ENCODE measurements at places on chromosomes 11 and 22. TPM values are rescaled to one million over a fixed set of nuclear protein-coding genes. Genes with fewer than 3 reads are reported as not detected.

Gene KCTD14
- total RNA-seq, result 11.9 TPM

Gene CABP4
- 0.58 TPM for total RNA-seq

Gene CCDC15
- total RNA-seq, result 1.4 TPM

Gene PGA4
- 2.2 TPM for total RNA-seq

Gene OR52A1
- total RNA-seq, result not detected

Gene MAPK1
- 85.7 TPM for total RNA-seq

Gene SLC7A4
- 0.28 TPM for total RNA-seq

Gene LDLRAD3
- 5.1 TPM for total RNA-seq

Gene OR51T1
- total RNA-seq, result not detected

Gene NOX4
- 0.32 TPM for total RNA-seq

Gene MUC6
- total RNA-seq, result 25.5 TPM

Gene ZC3H12C
- 6.0 TPM for total RNA-seq

Gene GPR83
- not detected for total RNA-seq

Gene OLFML1
- 7.0 TPM for total RNA-seq

Gene KCNK7
- total RNA-seq, result 0.28 TPM
